NCI-H2171 treated with DMSO at 0.1 percent for 48 hours (cell line): ENCODE measurements at places on chromosomes 3 and 15.

DNA sequence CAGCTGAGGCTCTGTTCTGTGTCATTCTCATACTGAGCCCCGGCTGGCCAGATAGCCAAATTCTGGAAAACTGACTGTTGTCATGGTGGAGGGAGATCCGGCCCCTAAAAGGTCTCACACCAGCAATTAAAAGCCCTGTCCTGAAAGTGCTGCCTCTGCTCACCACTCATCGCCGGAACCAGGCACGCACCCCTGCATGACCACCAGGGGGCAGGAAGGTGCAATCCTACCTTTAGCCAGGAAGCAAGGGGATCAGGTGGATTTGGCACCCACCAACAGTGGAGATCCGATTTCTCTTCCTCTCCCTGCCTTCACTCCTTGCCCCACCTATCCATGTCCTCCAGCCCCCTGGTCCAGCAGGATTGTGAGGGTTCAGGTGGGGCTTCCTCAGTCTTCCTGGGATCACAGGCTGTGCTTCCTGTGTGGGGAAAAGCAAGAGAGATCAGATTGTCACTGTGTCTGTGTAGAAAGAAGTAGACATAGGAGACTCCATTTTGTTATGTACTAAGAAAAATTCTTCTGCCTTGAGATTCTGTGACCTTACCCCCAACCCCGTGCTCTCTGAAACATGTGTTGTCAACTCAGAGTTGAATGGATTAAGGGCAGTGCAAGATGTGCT is 16.1 kb upstream of the CACNA2D2 start:
- DNase-seq, result peak; percentile 44

DNA sequence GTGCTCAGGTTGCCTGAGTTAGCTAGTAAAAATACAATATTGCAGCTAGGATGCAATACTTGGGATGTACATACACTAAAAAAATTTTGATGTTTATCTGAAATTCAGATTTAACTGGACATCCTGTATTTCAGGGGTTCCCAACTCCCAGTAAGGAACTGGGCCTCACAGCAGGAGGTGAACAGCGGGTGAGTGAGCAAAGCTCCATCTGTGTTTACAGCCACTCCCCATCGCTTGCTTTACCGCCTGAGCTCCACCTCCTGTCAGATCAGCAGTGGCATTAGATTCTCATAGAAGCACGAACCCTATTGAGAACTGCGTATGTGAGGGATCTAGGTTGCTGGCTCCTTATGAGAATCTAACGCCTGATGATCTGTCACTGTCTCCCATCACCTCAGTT is 285.1 kb upstream of the PROK2 start:
- DNase-seq, result no peak

GRCh38 chr3:54215521-54215920 is 93.2 kb downstream of the CACNA2D3 start:
- DNase-seq, result no peak

DNA sequence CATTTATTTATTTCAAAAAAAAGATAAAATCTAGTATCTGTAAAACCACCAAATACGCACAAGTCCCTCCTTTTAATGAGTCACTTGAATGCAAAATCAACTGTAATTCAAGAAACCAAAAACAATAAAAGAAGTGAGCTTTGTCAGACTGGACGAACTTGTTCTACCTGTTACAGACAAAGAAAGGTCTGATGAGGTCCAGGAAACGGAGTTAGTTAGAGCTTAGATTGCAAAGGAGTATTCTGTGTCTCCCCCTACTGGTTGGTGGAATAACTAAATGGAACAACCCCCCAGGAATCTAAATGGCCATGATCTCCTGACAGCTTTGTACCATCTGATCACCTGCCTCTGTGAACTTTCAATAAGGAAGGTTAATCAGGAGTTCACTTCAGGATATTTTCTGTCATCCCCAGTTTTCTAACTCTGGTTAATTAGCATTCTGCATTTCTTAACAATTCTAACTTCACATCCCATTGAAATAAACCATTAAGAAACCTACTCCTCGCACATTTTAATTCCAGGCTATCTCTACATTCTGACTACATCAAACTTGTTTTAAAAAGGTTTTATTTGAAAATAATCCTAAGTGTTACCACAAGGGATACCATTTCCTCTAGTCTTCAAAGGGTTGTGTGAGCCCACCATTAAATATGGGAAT is 333.0 kb upstream of the SATB1 start:
- peak; percentile 34 for DNase-seq

DNA sequence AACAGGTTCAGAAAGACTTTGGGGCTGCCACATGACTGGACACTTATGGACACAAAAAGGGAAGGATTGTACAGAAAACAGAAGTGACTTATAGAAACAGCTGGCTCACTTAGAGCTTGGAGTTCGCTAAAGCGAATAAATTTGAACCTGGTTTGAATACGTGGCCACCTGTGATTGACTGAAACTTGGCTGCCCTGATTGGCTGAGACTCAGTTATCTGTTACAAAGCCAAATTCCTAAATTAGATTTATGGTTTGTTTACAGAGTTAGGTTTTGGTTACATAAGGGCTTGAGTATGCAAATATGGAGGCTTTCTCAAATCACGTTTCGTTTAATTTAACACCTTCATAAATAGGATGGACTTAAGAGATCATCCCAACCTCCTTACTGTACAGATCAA is 270.2 kb downstream of the THSD4 start:
- DNase-seq, result no peak

DNA sequence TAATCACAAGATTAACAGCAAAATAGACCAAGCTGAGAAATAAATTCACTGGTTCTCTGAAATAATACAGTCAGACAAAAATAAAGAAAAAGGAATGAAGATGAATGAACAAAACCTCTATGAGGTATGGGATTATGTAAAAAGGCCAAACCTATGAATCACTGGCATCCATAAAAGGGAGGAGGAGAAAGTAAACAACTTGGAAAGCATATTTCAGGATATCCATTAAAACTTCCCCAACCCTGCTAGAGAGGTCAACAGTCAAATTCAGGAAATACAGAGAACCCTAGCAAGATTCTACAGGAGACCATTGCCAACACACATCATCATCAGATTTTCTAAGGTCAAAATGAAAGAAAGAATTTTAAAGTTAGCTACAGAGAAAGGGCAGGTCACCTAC is 649.7 kb upstream of the CBLB start:
- DNase-seq, result no peak

- DNase-seq, result no peak
These were observed 287.4 kb upstream of the CTNNB1 start for GRCh38 chr3:40911928-40912327.

DNA sequence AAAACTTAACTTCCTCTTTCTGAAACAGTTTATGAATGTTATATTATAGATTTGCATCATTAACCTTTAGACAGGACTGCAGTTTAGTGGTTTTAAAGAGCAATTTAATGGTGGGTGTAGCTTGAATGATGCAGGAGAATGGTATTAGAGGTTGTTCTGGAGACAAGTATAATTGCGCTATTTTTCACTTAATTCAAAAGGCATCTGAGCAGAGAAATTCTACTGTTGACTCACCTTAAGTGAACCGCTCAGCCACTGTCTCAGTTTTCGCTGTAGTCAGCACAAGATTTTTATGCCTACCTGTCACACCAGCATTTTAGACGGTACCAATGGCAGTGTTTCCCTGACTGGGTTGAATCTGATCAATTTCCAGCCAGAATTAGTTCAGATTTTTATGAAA is 348.8 kb upstream of the DCBLD2 start:
- DNase-seq, result no peak

GRCh38 chr15:42059661-42060476 is 34.5 kb downstream of the PLA2G4D start:
- peak; percentile 46 for DNase-seq

DNA sequence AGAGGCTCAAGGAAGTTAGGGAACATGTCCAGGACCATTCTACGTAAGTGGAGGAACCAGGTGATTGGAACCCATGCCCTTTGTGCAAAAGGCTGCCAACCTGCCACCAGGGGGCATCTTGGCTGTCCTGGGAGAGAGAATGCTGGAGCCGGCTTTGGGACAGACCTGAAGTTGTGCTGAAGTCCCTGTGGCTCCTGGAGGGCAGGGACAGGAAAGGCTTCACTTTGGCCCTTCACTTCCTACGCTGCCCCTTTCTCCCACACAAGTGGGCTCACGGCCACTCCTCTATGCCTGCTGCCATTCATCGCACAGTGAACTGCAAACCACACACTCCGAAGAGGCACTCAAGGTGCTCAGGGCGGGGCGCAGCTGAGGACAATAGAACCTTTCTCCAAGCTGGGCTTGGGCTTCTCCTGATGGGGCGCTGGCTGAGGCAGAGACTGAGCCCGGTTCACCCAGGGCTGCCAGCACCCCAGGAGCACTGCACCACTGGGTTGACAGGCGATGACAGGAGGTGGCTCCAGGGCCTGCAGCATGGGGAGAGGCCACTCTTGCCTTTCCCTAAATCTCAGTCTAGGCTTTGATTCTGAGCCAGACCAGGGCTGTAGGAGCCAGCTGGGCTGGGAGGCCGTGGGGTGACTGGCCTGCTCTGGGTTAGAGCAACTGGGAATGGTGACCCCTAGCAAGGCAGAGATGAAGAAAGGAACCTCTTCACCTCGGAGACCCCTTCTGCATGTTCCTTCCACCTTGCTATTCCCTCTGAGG is 8.4 kb downstream of the SHF start:
- no peak for DNase-seq
